ENCODE measurements at places on chromosomes 16 and 17.

GRCh38 chr17:63631062-63631461 lies 8.8 kb downstream of the MAP3K3 start:
- no peak for DNase-seq

- no peak for DNase-seq
These were observed 82.8 kb upstream of the ZNF750 start for GRCh38 chr17:82922646-82923045.

DNA sequence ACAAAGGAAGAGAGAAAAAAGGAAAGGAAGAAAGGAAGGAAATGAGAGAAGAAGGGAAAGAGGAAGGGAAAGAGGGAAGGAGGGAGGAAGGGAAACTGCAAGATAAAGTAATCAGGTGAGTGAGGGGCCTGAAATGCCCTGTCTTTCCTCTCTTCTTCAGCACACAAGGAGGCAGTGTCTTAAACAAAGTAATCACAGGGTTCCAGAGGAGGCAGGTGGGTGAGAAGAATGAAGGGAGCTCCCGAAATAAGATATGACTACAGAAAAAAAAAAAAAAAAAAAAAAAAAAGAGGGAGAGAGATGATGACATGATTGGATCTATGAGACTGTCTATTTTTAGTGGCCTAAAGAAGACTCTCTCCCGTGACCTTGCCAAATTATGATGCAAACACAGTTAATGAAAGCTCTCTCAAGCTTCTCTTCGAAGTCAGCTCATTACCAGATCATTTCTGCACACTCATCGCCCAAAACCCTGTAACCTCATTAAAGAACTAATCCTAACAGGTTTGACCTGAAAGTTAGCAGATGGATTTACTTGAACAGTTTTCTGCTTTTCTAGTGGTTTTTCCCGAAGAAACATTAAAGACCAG lies 53.6 kb downstream of the CDH11 start:
- no peak for DNase-seq

DNA sequence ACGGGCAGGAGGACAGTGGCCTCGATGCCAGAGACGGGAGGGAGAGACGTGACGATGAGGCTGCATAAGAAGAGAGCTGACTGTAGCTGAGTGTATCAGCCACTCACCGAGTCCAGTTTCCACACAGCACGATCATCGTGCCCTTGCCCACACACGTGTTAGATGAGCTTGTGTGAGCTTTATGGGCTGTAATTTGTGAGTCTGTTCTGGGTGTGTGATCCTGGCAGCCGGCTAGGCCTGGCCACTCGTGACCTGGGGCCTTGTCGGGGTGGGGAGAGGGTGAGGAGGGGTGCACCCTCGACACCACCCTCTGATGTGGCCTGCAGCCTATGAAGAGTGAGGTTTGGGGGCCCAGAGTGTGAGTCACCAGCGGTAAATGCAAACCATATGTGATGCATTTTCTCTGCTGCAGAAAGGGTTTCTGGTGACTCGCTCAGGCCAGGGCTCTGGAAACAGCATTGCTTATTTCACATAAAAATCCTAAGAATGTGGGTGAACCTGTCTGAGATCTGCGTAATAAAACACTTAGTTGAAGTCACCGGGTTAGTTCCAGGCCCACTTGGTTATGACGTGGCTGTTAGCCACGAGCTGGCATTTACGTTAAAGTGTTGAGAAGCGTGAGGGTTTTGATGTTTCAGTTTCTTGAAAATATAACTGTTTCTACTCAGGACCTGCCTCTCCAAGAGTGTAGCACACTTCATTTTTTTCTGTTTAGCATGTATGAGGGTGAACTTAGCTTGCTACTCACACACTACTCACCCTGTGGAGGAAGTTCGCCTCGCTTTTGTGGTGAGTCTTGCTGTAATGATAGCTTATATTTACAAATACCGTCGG lies 4.2 kb downstream of the METRNL start:
- peak; percentile 85 for DNase-seq

- no peak for DNase-seq
These were observed 1.0 kb upstream of the NLRC5 start for GRCh38 chr16:56988161-56988947.

DNA sequence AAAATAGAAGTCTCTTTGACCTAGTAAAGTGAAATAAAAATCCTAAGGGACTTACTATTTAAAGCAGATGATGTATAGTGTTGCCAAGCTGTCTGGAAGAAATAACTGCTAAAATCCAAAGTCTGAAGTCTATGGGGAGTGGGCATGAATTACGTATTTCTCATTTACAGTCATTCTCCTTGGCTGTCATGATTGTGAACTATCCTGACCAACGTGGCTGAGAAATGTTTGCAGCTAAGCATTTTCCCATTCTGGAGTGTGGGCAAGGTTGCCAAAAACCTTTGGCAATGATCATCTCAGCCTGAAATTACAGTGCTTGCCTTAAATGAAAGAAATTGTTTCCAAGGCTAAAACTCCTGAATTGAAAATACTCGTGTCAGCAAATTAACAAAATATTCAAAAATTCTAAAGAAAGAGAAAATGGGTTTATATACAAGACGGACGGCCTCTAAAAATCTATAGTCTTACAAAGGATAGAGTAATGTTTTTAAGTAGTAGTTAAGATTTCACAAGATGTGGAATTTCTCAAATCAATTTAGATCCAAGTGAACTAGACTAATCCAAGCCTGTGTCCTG lies 77.0 kb downstream of the CACNG1 start:
- no peak for DNase-seq

DNA sequence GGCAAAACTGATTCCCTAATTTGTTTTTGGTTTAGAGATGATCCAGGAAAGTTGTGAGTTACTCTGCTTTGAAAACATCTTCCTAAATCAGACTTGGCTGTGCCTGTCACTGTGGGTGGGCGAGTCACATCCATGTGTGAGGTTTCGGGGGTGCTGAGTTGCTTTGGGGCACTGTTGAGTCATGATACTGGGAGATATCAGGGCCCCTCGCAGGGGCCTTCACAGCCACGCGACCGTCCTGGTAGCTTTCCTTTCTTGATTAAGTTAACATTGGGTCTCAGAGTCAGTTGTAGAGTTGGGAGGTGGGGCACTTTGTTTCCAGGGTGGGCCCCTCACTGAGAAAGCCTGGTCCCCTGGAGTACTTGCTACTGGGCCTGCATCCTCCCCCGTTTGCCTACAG lies 58.3 kb upstream of the LGALS9 start:
- DNase-seq, result no peak

- no peak for DNase-seq
These were observed at the start of gene DOC2B for GRCh38 chr17:181245-182049. Gene DOC2B (minus strand): TSS chr17:181650. CDS start chr17:181479, 171 bp downstream.

All from CD4-positive, alpha-beta T cell treated with Interleukin-4 for 4 hours (primary cell).